Lung (tissue), 17 donors: ENCODE measurements at places on chromosomes 6 and 20. TPM values are rescaled to one million over a fixed set of nuclear protein-coding genes. Genes with fewer than 3 reads are reported as not detected.

- DNase-seq: peak; percentile 37
Measured at GRCh38 chr20:840858-841567, 7.5 kb downstream of the FAM110A start.

GRCh38 chr6:17096652-17097051 is 5.2 kb upstream of the STMND1 start:
- DNase-seq: peak; percentile 52

DNA sequence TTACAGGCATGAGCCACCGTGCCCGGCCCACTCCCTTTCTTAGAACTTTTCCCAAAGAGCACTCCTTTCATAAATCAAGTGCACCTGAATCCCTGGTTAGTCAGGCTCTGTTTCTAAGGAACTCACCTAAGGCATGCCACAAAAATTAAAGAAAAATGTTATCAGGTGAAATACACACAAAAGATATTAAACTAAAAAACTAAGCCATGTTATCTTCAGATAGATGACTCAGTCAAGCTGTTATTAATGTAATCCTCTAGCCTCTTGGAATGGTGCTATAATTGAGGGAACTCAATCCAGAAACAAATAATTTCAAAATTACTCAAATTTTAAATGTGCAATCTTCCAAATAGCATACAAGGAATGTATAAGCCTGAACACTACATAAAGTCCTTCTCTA is 83.0 kb downstream of the TENT5A start:
- DNase-seq: no peak

- no peak for DNase-seq
Measured at GRCh38 chr6:157637941-157638662, 184.9 kb upstream of the SNX9 start.

GRCh38 chr6:41193171-41193734 is 7.7 kb downstream of the TREML2 start:
- DNase-seq: no peak

- peak; percentile 79 for DNase-seq
Measured at GRCh38 chr20:50321797-50322480, 131.3 kb downstream of the CEBPB start.

The TFAP2D gene
- not detected for total RNA-seq
